ENCODE measurements at places on chromosomes 12 and 14. TPM values are rescaled to one million over a fixed set of nuclear protein-coding genes. Genes with fewer than 3 reads are reported as not detected.

- peaks cover 3% of the 10 kb centered on the region for H3K36me3 ChIP-seq
- H3K4me3 ChIP-seq: no peak overlapping the region
- no peaks in the 10 kb centered on the region for H3K27me3 ChIP-seq
- H3K27ac ChIP-seq: no peak overlapping the region
- no peak for DNase-seq
- no peaks in the 10 kb centered on the region for H3K4me1 ChIP-seq
Measured at GRCh38 chr12:60752589-60752988, 1156.8 kb downstream of the SLC16A7 start.

DNA sequence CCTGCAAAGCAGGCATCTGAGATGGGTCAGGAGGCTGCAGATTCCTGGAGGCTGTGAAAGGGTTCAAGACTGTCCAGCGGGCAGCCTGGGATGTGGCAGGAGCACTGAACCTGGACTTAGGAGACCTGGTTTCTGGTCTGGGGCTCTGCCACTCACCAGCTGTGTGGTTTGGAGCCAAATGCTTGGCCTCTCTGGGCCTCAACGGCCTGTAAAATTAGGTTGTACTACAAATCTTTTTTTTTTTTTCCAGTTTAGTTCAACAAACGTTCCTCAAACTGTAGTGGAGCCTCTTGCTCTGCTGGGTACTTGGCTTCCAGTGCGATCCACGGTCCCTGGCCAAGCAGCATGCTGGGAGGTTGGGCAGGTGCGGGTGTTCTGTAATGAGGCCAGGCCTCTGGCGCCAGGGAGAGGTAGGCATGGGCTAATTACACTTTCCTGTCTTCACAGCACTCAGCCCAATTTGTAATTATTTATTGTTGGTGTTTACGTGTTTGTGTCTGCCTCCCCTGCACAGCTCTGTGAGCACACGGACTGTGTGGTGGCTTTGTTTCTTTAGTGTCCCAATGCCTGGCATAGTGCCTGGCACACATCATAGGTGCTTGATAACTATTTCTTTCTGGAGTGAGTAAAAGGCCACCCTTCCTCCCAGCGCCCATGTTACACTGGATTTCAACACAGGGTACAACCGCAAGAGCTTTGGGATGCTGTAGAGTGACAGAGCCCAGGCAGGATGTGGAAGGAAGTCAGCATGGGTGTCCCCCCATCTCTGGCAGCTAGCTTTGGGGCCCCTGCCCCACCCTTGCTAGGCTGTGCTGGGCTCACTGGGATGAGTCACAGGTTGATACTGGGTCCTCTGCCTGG lies 5.8 kb upstream of the KRT80 start:
- H3K36me3 ChIP-seq: no peaks in the 10 kb centered on the region
- H3K4me1 ChIP-seq: no peaks in the 10 kb centered on the region
- no peak for DNase-seq
- no peak overlapping the region for H3K27ac ChIP-seq

GRCh38 chr14:104794631-104794992 lies 936 bp downstream of the AKT1 start:
- H3K4me3 ChIP-seq: peak overlapping the region; percentile 87
- no peak for DNase-seq
- peak overlapping the region; percentile 89 for H3K27ac ChIP-seq
- no peaks in the 10 kb centered on the region for H3K27me3 ChIP-seq

ATL1 gene
- 3.9 TPM for polyA plus RNA-seq

LRP1-AS gene
- polyA plus RNA-seq: not detected

All from naive thymus-derived CD8-positive, alpha-beta T cell (primary cell).